ENCODE measurements at places on chromosomes 16 and 17.
A peak's percentile ranks its signal among the peaks of the same experiment; 100 is the strongest.

DNA sequence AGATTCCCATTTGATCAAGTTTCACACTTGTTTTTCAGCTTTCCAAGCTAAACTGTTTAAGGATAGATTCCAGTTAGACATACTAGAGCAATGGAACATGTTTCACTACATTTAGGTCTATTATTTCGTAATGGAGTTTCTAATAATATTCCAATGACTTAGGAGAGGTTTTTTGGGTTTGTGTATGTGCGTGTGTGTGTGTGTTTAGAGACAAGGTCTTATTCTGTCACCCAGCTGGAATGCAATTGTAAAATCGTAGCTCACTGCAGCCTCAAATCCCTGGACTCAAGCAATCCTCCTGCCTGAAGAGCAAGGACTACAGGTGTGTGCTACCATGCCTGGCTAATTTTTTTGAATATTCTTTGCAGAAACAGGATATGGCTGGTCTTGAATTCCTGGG is 426.3 kb downstream of the ZFHX3 start:
- DNase-seq, result no peak

DNA sequence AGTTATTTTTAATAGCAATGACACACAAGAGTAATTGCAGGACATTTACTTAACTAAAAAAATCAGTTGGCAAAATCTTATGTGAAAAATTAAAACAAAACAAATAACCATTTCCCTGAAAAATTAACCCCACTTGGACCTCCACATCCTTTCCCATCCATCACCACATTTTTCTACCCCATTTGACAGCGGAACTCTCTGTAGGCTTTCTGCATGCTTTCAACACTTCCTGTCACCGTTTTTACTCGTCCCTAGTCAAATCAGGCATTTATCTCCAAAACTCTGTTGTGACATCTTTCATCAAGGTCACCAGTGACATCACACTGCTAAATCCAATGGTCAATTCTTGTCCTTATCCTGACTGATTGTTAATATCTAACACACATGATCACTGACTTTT is 27.5 kb downstream of the KCNJ16 start:
- no peak for DNase-seq

DNA sequence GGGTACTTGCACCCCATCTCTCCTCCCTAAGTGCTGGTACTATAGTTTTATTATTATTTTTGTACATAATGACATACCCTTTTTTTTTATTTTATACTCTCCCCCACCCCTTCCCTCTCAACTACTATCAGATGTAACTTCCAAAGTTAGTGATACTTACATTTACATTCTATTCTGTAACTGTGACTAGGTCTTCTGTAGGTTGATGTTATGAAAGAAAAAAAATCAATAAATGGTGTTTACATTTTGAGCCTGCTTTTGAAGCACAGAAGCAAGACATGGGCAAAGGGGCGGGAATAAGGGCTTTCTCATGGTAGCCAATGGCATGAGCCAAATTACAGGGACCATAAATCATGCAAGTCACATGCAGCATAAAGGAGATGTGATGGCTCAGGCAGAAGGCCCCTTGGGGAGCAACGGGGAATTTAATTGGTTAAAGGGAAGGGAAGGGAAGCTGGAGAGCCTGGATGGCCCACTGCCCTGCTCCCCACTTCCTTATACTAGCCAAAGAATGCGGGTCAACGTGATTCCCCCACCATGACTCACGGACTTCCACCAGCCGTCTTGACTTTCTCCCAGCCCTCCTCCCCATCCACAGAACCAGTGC is 2.4 kb upstream of the ACSF2 start:
- DNase-seq, result no peak

DNA sequence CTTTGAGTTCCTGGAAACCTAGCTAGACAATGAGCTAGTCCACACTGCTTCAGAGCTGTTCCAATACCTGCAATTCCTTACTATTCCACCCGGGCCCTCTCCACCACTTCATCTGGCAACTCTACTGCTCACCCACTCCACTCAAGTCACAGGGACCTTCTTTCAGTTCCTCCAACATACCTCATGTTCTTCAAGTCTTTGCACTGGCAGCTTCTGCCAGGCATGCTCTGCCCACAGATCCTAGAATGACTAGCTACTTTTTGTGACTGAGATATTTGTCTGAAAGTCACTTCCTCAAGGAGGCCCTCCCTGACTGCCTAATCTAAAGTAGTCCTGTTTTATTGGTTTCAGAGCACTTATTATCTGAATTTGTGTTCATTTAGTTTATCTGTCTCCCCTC is 86.4 kb downstream of the TEX14 start:
- DNase-seq, result no peak

DNA sequence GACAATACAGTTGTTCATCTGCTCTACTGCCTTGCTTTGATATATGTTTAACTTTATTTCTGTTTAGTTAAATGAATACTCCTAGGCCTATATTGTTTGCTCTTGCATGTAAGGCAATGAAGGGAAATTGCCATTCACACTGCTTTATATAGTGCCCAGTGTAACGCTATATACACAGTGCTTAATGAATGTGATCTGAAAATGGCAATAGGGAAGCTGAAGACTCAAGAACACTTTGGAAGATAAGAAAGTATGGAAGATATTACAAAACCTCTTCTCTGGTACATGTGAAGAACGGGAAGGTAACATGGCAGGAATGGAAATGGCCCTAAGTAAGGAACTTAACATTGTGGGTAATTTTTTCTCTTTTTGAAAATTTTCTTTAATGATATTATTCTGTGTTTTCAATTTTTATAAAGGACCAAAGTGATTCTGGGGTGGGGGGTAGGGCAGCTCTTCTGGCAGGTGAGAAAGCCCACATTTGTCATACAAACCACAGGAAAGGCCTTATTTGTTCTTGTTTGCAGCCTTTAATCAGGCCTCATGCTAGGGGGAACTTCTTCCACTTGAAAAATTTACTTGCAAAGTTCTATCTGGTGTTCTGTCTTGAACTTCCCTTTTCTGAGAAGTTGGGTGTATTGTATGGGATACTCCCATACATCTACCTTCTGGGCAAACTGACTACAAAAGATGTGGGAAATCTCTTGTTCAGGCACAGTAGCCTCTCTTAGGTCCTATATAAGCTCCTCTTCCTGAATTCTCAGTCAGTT is 100.8 kb upstream of the CORO6 start:
- DNase-seq, result peak; percentile 57

DNA sequence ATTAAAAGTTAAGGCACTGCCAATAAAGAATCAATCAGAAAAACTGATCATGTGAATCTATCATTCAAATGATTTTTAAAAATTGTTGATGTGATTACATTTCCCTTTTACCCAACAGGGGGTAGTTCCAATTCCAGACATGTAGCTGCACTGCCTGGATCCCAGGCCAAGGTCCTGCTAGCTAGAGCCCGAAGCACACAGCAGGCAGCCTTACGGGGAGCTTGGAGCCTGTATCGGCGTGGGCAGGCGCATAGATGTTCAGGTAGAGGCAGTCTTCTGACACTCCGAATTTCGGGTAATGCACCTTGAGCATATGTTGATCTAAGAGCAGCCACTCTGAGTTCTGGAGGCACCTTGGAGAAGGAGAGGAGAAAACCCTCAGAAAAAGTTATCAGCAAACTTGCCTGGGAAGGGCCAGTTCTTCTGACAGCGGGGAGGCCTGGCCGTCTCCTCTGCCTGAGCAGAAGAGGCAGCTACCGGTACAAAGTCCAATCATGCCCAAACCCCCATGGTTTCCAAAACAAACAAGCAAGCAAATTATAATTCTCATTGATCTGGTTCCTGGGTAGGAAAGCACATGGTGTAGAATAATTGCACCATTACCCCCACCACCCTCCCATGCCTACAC is 3.6 kb downstream of the CES5A start:
- no peak for DNase-seq

GRCh38 chr17:50110591-50111349 is 15.6 kb downstream of the PDK2 start:
- no peak for DNase-seq

DNA sequence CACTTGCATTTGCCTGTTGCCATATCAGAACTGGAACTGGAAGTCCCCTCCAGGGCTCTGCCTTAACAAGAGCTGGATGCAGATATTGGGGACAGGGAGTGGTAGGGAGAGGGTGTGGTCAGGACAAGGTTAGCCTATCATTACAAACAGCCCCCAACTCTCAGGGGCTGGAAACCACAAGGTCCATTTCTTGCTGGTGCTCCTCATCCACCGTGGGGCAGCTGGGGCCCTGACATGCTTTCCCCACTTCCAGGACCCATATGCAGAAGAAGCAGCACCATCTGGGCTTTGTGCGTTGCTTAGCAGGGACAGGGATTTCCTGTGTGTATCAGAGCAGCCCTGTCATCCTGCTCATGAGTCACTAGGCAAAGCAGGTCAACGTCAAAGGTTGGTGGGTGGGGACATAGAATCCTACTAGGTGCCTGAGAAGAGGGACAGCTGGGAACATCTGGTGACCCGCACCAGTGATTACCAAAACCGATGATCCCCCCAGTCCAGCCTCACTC is 26.9 kb downstream of the RGS9 start:
- no peak for DNase-seq

GRCh38 chr17:9522074-9522473 is 53.5 kb downstream of the STX8 start:
- no peak for DNase-seq

- DNase-seq, result no peak
Observed at GRCh38 chr17:49337884-49338283, 24.2 kb downstream of the ZNF652 start.

- DNase-seq, result peak; percentile 97
Observed at GRCh38 chr16:30922960-30923535, 324 bp upstream of the FBXL19 start.

GRCh38 chr16:78553268-78554039 is 454.0 kb downstream of the WWOX start:
- no peak for DNase-seq

- peak; percentile 67 for DNase-seq
Observed at GRCh38 chr17:58303971-58304749, 23.4 kb upstream of the MPO start.

- no peak for DNase-seq
Observed at GRCh38 chr17:36614933-36615332, 13.6 kb downstream of the MRM1 start.

DNA sequence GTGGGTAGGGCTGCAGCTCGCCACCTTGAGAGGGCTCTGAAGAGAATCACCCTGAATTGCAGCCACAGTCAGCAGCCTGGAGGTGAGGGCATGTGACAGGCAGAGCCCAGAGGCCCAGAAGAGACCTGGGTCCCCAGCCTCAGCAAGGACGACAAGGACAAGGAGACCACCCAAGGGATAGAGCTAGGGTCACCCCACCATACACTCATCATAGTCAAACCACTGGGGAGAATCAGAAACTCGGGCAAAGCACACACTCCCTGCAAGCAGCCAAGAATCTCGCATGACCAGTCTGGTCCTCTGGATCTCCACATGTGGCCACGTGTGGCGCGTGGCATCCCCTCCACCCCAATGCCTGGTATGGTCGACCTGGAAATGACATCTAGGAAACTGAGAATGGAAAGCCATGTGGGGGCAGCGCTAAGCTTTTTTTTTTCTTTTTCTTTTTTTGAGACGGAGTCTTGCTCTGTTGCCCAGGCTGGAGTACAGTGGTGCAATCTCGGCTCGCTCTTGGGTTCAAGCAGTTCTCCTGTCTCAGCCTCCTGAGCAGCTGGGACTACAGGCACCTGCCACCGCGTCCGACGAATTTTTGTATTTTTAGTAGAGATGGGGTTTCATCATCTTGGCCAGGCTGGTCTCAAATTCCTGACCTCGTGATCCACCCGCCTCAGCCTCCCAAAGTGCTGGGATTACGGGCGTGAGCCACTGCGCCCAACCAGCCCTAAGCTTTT is 4.6 kb upstream of the SPHK1 start:
- DNase-seq, result no peak

- no peak for DNase-seq
Observed at GRCh38 chr16:77599793-77600415, 122.4 kb upstream of the NUDT7 start.

DNA sequence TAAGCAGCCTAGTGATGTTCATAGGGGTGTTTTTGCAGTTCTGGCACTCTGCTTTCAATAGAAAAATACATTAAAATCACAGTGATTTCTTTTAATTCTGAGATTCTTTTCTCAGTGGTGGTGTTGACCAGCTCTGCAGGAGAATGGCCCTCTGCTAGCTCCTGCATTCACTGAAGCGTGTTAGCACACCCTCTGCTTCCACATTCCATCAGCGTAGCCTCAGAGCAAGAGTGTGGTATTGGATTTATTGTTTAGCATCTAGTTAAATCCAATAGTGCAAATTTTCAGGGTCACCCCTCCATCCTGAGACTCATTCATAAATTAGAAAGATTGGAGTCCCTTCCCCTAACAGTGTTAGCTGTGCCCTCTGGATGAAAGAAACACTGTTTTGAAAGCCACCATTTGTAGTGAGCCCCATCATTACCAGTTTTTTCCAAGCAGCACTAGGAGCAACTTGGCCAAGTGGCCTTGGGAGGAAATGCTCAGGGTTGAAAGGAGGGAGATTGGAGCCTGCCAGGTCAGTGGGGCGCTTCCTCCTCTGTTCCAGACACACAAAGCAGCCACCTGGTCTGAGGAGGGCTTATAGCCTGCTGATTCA is 45.7 kb downstream of the B9D1 start:
- no peak for DNase-seq

- no peak for DNase-seq
Observed at GRCh38 chr16:79994418-79994817, 393.9 kb upstream of the MAF start.

GRCh38 chr17:19321481-19322128 is 40.9 kb downstream of the B9D1 start:
- no peak for DNase-seq

DNA sequence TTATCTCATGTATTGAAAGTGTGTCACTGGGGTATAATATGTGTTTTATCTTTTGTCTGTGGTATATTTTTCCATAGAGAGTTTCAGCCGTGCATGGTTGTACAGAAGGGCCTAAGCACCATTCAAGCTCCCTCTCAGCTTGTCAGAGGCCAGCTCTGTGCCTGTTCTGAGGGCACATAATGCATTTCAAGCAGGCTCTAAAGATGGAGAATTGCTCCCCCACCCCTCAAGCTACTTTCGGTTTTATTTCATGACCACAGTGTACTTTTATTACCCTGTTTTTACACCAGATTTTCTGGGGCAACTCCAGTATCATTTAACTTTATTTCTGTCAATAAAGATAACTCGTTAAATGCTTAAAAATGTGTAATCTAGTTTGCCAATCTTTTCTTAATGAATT is 131.7 kb downstream of the SHISA6 start:
- DNase-seq, result no peak

DNA sequence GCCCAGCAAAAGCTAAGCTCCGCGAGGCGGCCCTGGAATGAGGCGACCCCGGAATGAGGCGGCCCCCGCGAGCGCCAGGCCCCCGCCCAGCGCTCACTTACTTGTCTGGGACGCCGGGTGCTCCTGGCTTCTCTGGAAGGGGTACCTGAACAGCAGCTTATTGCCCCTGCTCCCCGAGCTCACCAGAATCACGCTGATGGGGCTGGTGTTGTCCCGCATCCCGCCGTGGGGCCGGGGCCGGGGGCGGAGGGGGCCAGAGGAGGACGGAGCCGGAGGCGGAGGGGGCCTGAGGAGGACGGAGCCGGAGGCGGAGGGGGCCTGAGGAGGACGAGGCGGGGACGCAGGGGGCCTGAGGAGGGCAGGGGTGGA is 440 bp downstream of the NPRL3 start:
- no peak for DNase-seq

Measured in thymus (tissue), 14 donors.